ENCODE measurements at places on chromosomes 2 and 18.

- no peak for DNase-seq
These were observed 151.6 kb upstream of the UBE2E3 start for GRCh38 chr2:180828756-180829155.

DNA sequence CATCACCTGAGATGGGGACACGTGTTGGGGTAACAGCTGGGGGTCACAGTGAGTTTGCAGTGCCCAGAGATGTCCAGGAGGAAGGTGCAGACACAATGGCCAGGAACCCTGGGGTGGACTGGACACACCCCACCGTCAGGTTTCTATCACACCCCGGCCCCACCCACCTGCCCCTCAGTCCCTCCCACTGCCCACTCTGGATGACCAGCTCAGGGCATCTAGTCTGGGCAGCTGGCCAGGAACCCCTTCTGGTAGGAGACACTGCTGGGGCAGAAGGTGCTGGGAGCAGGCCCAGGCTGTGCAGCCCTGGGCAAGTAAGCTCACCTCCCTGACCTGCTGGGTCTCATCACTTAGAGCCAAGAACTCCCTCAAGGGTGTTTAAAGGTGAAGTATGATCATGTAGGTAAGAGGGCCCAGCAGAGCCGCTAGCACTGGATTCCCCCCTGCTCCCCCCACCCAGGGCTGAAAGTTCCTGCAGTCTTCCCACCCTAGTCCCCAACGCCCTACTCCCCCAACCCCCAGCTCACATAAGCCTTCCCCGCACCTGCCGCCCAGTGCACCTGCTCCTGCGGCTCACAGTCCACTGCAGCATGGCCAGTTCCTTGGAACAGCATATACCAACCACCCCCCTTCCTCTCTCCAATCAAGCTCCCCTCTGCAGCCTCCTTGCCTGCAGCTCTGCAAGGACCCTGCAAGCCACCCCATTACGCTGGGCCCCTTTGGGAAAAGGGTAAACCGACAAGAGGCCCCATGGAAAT is 17.3 kb downstream of the BIN1 start:
- no peak for DNase-seq

DNA sequence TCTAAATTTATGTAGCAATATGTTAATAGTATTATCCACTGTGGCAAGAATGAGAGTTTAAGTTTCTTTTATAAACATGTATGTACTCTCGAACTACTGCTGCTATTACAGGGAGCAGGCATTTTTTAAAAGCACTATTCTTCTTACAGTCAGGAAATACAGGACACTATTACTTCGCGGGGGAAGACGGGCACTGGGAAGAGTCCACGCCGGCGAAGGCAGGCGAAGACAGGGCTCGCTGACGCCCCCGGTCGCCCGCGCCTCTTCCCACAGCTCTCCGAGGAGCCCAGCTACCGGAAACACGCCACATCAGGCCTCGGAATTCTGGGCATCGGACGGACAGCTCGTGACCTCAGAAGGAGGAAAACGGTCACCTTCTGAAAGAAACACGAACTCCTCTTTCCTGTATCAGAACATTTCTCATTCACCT is 90.2 kb downstream of the FAM161A start:
- DNase-seq = peak; percentile 14

DNA sequence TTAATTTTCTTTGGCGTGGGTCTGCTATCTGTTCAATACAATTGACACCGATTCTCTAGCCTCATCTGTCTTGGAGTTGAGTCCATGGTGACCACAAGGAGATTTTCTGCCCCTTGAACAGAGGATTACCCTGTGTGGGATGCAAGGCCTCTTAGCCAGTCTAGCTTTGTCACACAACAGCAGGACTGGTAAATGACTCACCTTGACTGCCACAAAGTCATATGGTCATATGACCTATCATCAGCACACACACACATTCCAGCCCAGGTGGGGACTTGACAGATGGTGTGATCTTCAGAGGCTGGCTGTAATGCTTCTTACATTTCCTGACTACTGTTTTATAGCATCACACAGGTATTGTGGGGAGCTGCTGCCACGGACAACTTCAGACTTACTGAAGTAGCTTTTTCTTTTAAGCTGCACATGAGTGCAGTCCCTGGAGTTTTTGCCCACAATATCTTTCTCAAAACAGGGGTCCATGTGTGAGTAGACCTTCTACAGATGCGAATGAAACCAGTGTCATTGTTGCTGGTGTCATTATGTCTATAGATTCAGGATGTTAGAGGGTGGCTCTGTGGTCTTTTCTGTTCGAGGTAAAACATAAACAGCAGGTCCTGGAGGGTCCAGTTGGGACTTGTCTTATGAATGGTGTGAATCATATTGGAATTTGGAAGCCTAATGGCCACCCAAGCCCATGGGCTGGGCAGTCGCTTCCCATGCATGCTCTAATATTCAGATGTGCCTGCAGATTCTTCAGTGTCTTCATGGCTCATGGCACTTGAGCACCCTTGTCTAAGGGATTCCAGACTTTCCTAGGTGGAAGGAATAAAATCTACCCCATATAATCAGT is 18.6 kb upstream of the ACOXL start:
- no peak for DNase-seq

DNA sequence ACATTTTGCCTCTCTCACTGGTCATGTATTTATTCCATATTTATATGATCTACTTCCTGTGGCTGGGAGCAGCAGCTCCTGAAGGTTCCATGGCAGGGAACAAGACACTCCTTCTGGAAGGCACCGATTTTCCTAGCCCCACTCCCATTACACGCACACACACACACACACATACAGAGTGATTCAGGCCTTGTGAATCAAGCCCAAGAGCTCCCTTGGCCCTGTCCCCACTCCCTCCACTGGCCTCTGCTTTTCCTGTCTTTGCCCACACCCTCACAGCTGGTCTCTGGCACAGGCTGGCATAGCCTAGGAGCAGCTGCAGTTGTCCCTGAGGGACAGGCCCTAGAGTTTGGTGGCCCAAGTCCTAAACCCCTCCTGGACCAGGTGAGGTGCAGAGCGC is 201.7 kb downstream of the NAPG start:
- DNase-seq = no peak

DNA sequence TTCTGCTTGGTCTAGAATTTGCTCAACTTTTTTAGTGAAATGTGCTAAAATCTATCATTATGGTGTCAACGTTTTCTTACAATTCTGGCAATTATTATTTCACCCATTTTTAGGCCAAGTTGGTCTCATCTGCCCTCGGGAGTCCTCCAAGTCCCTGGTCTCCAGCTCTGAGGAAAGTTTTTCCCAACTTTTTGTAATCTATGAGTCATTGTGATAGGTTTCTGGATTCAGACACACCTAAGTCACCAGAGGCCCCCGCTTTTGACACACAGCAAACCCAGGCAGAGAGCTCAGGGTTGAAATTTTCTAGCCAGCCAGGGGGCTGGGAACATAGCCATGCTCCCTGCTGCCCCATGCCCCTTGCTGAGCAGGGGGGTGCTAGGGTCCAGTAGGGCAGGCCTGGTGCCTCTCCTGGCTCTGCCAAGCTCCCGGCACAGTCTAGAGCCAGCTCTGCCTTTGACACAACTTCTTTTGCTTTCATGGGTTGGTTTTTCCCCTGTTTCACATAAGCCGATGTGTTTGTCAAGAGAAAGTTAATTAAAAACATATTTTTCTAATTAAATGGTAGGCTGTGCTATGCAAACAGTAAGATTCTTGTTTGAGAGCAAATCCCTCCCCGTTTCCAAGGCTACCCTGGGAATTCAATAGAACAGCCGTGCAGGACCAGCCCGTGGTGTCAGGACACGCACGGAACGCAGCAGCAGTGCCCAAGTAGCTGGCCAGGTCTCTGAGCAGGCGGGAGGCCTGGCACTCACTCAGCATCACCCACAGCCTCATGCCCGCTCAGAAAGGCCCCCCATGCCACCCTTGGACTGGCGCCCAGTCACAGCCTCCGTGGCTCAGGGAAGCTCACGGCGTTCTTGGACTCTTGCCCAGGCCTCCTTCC is 25.5 kb upstream of the SNED1 start:
- no peak for DNase-seq

DNA sequence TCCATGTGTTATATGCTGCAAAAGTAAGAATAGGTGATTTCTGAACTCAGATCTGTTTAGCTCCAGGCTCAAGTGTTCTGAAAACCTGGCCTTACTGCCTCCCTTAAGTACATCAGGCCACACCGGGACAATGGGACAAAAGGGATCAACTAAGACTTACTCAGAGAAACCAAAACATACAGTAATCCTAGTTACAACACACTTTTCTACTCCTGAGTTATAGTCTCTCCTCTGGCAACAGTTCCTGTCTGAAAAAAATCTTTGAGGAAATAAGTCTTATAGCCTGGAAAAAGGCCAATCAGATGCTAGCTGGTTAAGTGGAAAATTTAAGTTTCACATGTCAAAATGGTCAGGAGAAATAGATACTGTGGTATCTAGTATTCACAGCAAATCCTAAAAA is 5.6 kb downstream of the METTL5 start:
- DNase-seq = no peak

DNA sequence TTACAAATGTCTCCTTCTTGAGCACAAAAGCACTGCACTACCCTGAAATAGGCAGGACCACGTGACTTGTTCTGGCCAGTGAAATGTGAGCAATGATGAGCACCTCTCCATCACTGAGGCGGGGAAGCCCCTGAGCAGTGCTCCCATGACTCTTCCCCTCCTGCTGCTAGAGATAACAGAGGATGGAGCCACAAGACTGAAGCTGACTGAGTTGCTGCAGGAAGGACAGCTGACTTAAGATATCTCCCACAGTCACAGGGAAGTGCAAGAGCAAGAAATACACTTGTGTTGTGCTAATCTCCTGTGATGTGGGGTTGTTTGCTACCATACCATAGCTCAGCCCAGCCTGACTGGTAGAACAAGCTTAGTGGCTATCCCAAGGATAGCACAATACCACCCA is 38.7 kb downstream of the STK39 start:
- DNase-seq = no peak

GRCh38 chr18:33201509-33201926 is 239.0 kb downstream of the CCDC178 start:
- peak; percentile 6 for DNase-seq

DNA sequence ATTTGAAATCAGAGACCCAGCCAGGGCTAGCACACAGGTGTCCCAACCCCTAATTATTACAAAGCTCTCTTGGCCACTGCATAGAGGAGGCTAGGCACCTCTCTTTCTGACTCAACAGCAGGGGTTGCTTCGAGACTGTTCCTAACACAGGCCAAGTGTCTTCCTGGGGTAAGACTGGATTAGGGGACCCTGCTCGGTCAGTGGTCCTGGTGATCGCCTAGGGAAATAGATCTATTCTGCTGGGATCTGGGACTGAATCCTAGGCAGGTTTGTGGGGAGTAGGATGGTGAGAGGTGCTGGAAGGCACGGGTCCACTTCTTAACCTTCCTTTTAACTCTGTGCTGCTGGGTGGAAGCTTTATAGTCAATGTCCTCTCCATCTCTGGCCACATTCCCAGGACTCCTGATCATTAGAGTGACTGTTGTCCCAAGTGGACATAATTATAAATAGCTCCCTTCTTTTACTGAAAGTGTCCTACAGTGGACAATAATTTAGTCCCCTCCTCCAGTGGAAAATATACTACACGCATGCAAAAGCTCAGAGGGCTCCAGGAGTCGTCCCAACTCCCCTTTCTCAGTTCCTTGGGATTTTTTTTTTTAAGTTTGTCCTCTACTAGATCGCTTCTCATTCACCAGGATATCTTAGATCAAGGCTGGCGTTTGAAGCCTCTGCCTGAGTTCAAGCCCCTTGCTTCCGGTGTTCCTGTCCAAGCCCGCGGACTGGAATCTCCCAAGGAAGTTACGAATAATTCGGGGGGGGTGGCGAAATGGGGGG is 1.3 kb upstream of the TRIB2 start:
- DNase-seq = no peak

GRCh38 chr2:237298151-237299118 is 115.5 kb downstream of the COL6A3 start:
- no peak for DNase-seq

DNA sequence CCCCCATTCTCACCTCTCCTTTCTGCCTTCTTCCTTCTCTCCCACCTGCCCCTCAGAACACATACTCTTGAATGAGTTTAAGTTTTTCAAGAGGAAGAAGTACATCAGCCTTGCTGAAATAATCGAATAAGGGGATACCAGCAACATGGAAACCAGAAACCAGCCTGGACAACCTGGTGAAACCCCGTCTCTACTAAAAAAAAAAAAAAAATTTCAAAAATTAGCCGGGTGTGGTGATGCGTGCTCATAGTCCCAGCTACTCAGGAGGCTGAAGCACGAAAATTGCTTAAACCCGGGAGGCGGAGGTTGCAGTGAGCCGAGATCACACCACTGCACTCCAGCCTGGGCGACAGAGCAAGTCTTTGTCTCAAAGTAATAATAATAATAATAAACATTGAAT is 75.0 kb upstream of the SLC1A4 start:
- DNase-seq = no peak

DNA sequence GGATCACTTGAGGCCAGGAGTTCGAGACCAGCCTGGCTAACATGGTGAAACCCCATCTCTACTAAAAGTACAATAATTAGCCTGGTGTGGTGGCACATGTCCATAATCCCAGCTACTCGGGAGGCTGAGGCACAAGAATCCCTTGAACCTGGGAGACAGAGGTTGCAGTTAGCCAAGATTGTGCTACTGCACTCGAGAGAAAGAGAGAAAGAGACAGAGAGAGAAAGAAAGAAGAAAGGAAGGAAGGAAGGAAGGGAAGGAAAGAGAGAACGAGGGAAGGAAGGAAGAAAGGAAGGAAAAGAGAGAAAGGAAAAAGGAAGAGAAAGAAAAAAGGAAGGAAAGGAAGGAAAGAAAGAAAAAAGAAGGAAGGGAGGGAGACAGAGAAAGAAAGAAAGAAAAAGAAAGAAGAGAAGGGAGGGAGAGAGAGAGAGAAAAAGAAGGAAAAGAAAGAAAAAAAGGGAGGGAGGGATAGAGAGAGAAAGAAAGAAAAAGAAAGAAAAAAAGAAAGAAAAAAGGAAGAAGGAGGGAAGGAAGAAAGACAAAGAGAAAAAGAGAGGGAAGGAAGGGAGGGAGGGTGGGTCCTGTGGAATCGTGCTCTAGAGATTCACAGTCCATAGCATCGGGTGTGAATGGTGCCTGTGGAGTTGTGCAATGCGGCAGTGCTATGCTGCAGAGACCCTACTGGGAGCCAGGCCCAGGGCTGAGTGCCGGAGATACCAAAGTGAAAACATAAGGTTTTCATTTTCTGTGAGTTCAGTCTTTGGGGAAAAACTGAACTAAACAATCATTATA is 4.6 kb upstream of the SDC1 start:
- no peak for DNase-seq

- no peak for DNase-seq
These were observed 9.3 kb upstream of the FHL2 start for GRCh38 chr2:105407946-105408743.

DNA sequence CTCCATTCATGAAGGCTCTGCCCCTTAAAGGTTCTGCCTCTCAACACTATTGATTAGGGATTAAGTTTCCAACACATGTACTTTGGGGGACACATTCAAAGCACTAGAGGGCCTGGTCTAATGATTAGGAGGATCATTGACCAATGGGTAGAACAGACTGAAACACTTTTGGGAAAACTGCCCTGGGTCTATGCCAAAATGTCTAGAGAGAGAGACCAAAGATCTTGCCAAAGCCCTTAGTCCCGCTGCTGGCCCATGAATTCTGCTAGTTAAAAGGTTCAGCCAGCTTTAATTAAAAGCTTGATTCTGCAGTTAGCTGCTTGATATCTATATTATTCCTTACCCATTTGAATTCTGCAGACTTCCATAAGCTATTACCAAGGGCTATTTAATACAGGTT is 613.2 kb downstream of the SLC4A3 start:
- no peak for DNase-seq

GRCh38 chr18:36808681-36809080 is 20.1 kb downstream of the TPGS2 start:
- DNase-seq = no peak

- DNase-seq = no peak
These were observed 313.3 kb downstream of the OSR1 start for GRCh38 chr2:19045151-19045550.
